Stimulated activated CD4-positive, alpha-beta T cell treated with anti-CD3 and anti-CD28 coated beads, TNF-alpha, amount 100 ng/mL, for 4 hours (primary cell): ENCODE measurements at places on chromosomes 3 and 15.

- no peak for DNase-seq
Measured at GRCh38 chr3:23329471-23330105, 126.5 kb downstream of the UBE2E2 start.

DNA sequence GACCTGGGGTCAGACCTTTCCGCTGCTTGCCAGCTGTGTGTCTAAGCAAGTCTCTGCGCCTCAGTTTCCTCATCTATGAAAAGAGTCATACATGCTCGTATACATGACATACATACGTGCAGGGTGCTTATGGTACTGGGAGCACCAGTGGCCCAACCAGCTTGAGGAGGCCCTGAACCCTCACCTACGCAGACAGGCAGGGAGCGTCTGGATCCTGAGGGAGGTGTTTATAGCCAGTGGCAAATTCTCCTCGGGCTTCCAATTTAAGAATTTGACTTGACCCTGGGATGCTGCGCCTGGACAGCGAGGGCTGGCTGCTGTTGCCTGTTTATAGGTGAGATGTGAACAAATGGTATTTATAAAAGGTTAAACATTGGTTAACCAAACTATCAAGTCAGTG, 17.7 kb upstream of the FGD5 start:
- no peak for DNase-seq

- DNase-seq, result no peak
Measured at GRCh38 chr15:79410237-79410636, 21.9 kb upstream of the MINAR1 start.

GRCh38 chr3:60303160-60303559, 948.1 kb downstream of the FHIT start:
- no peak for DNase-seq

DNA sequence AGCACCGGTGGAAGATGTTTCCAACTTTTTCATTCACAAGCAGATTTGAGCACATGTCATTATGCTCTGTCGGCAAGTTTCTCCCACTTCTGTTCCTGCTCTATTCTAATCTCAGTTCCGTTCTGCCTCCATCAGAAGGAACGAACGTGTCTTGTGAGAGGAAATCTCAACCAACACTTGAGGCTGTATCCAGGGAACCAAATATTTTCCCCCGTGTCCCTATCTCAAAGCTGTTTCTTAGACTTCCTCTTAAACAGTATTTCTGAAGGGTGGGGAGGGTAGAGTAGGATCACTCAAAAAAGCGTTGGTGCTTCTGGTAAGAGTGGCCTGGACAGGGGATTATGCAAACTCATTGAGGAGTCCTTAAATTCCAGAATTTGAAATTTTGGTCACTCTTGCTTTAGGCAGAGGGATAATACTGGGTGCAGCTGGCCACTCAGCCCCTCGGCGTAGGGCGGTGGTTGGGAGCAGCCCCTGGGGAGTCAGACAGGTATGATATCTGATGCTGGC, 54.9 kb downstream of the FRMD4B start:
- DNase-seq, result no peak

DNA sequence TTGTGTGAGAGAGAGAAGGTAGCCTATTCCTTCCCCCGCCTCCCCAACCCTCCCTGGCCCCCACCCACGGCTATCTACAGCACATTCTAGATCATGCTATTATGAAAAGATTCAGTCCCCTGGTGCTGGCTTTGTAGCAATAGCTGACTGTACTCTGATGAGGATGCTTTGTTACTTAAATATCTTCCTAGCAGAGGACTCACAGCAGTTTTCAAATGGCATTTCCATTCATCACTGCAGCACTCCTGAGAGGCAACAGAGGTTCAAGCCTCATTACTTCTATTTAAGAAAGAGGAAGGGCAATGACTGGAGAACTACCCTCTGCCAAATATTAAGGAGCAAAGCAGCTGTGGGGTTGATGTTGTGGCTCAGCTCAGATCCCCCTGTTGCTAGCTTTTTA, 61.0 kb downstream of the LRRN1 start:
- DNase-seq, result no peak

DNA sequence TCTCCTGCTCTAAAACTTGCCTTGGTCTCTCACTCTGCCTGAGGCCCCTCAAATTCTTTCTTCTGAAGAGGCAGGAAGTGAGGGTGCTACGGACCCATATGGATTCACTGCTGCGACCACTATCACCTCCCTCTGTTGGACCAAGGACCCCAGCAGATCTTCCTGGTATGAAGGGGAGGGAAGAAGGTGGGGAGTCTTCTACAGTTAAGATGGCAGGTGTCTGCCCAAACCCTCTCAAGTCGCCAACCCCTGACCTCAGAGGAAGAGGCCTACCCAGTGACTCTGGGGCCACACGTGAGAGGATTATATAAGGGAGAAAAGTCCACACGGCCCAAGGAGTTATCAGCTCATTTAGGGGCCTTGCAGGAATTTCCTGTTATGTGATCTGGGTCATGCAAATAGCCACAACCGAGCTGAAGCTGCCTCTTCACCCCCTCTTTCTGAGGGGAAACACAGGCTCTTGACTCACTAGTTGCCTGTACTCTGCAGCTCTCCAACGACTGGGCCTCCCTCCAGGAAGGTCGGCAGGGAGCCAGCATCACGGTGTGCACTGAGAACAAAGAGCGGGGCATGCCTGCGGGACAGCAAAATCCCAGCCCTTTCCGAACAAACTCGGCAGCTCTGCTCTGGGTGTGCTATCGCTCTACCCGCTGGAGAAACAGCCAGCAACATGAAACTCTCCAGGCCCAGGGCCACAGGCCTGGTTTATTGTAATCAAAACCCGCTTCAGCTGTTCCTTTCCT, 116.0 kb downstream of the XXYLT1 start:
- no peak for DNase-seq

- no peak for DNase-seq
Measured at GRCh38 chr3:32510075-32510724, 7.5 kb upstream of the CMTM6 start.

DNA sequence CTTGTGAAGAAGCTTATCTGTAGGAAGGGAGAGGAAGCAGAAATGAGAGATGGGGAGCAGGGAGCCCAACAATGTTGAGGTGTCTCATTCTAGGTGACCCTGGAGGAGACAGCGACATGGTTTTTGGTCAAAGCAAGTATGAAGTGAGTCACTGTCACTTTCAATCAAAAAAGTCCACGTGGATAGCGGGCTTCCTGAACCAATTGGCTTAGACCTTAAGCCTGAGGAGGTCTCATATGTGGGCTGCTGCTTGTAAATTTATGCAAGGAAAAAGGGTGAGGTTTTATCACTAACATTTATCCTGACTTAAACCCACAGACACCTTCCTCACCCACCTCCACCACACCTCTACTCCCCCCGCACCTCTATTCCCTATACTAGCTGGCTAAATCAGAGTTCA, 22.7 kb downstream of the CLDN11 start:
- no peak for DNase-seq

DNA sequence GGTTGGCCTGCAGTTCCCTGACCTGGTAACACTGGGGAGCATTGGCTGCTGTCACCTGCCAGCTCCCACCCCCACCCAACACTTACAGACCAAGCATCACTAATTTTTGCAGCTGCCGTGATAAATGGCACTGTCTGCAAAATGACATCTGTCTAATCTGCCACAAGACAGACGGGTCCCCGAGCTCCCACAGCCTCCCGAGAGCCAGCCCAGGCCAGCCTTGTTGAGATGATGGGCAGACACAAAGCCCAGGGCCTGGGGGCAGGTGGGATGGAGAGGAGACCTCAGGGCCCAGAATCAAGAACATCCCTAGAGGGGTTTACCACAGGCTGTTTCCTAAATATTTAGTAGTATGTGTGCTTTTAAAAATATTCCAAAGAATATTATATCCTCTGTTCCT, 203.4 kb downstream of the TBC1D2B start:
- no peak for DNase-seq

DNA sequence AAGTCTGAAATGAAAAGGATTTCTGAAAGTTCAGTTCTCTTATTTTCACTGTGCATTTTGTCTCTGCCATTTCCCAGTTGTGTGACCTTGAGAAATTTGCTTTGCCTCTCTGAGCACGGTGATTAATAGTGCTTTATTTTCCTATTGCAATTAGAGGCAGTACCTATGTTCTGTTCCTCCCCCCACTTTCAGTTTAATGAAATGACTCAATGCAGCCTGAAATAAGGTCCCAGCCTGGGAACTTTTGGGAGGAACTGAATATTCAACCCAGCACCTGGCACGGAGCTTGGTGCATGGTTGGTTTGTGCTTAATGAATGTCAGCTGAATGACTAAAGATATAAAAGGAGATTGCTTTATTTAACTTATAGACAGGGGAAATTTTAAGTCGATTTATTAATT, 352.6 kb downstream of the PDCD6IP start:
- DNase-seq, result no peak

DNA sequence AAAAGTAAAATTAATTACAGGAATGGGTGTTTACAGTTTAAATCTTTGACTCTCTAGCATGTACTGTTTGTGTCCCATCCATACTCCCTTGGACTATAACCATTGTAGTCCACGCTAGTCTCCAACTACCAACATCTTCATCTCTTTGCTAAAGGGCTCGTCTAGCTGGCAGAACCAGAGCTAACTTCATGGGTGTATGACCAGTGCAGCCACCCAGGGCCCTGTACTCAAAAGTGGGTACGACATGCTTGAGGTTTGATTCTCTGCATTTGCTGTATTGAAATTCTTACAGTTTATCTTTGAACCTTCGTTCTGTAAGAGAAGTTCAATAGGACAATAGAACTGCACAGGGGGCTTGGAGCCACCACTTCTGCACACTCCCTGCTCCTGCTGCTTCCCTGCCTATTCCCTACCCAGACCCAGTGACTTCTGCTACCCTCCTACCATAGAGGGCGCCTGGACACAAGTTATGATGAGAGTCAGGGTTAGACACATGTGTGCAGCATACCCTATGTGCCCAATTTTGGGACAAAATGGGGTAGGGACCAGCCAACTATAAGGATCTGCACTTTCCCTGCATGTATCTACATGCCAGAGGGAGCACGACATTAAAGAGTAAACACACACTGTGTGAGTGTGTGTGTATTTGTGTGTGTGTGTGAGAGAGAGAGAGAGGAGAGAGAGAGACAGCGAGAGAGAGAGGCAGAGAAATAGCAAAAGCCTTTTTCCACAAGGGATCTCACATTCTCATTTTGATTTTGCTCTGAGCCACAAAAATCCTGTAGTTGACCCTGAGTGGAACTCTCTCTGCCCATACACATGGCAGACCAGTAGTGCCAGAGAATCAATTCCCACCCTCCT, 59.0 kb upstream of the NECTIN3 start:
- no peak for DNase-seq

DNA sequence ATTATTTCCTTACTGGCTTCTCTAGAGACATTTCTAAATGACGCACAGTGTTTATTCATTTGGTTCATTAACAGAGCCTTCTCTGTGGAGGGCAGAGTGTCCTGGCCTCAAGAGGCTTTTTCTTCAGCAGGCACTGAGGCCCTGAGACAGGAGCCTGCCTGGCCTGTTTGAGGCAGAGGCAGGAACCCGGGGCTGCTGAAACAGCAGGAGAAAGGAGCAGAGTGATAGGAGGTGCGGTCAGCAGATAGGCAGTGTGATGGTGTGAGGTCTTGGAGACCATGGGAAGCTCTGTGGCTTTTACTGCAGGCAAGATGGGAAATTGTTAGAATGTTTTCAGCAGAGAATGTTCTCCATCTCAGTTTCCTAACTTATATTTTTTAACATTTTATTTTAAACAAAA, 358.2 kb downstream of the FEZF2 start:
- DNase-seq, result no peak

DNA sequence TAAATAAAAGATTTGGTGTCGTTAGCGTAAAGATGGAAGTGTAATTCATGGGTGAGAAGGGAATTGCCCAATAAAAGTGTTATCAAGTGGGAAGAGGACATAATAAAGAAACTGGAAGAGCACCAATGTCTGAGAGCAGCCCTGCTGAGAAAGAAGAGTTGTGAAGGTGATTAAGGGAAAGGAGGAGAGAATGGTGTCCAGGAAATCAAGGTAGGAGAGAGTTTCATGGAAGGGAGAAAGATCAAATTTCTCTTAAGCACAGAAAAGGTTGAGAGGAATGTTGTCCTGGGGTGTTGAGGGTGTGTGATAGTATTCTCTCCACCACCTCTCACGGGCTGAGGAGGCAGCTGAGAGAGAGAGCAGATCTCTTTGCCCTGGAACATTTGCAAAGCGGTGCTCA, 339.7 kb downstream of the SATB1 start:
- no peak for DNase-seq

GRCh38 chr3:105853801-105854432, 14.9 kb downstream of the CBLB start:
- DNase-seq, result no peak

DNA sequence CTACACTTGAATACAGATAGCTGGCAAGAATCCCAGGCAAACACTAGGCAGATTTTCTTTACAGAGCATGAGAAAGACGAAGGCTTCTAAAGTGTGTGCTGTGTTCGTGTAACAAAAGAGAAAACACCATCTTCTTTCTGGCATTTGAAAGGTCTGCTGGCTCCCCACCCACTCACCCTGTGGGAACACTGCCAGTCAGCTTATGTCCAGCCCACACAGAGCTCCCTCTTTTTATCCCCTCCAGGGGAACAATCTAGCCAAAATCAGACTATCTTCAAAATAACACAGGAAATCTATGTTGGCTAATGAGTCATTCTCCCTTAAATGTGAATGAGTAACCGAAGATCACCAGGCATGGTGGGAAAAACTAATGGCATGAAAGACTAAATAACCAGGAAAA, 45.6 kb upstream of the PAQR5 start:
- no peak for DNase-seq

- DNase-seq, result no peak
Measured at GRCh38 chr15:98160236-98160635, 199.7 kb downstream of the ARRDC4 start.

- DNase-seq, result no peak
Measured at GRCh38 chr3:42712344-42712648, 9.7 kb upstream of the HHATL start.

- DNase-seq, result no peak
Measured at GRCh38 chr3:125511420-125512118, 8.4 kb downstream of the SNX4 start.

GRCh38 chr15:99717161-99718009, 15.9 kb downstream of the LYSMD4 start:
- DNase-seq, result no peak

DNA sequence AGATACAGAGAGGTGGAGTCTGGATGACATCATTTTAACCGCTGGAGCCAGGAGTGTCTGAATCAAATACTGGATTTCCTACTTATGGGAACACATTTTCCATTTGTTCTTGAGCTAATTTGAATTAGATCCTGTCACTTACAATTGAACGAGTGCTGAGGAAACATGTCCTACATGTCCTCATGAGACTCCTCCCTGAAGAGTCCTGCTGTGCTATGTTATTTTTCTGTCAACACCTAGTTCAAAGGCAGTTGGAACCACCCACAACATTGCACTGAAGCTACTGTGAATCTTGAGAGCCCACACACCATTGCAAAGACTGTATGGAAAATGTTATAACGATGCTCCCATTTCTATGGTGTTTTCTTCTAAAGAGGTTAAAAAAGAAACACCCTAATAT, 123.5 kb upstream of the CRBN start:
- no peak for DNase-seq

GRCh38 chr3:126554560-126555525, 3.9 kb downstream of the C3orf22 start:
- DNase-seq, result no peak

- no peak for DNase-seq
Measured at GRCh38 chr3:163476179-163476578, 1602.1 kb downstream of the SI start.
